Subcutaneous adipose tissue (tissue), 4 donors: ENCODE measurements at places on chromosomes 13 and 19. TPM values are rescaled to one million over a fixed set of nuclear protein-coding genes. Genes with fewer than 3 reads are reported as not detected.

Gene ZNF780A
- 13.1 TPM for total RNA-seq

Gene ZNF536
- not detected for total RNA-seq

Gene ZNF677
- 24.6 TPM for total RNA-seq

Gene MYBPC2
- total RNA-seq, result not detected

Gene IGFL1
- total RNA-seq, result not detected

Gene PLIN5
- 35.0 TPM for total RNA-seq

Gene THAP8
- total RNA-seq, result 10.5 TPM

Gene SHD
- total RNA-seq, result not detected

Gene ZNF625
- 5.8 TPM for total RNA-seq

Gene PSG6
- not detected for total RNA-seq

Gene ADPRHL1
- total RNA-seq, result 2.2 TPM

Gene LMTK3
- not detected for total RNA-seq

Gene KIR2DL4
- total RNA-seq, result not detected
